ENCODE measurements at places on chromosomes 5 and 9. TPM values are rescaled to one million over a fixed set of nuclear protein-coding genes. Genes with fewer than 3 reads are reported as not detected.

GRCh38 chr5:55923865-55924500 is 70.8 kb downstream of the IL6ST start:
- no peak for DNase-seq

Gene PCDHGC5
- not detected for total RNA-seq

DNA sequence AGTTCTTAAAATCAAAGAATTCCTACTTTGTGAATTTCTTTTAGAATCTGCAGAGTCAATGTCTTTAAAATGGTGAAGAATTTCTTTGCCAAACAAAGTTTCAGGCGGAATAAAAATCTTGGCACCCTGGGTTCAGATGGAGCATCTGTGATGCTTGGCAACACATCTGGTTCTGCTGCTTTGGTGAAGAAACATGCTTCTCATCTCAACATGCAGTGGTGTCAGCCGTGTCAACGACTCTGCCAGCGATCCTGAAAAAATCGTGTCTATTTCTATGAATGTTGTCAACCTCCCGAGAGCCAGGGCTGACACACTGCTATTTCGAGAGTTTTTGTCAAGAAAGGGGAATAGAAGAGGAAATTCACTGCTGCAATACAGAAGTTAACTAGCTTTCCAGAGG is 151.5 kb downstream of the SLF1 start:
- DNase-seq, result no peak

DNA sequence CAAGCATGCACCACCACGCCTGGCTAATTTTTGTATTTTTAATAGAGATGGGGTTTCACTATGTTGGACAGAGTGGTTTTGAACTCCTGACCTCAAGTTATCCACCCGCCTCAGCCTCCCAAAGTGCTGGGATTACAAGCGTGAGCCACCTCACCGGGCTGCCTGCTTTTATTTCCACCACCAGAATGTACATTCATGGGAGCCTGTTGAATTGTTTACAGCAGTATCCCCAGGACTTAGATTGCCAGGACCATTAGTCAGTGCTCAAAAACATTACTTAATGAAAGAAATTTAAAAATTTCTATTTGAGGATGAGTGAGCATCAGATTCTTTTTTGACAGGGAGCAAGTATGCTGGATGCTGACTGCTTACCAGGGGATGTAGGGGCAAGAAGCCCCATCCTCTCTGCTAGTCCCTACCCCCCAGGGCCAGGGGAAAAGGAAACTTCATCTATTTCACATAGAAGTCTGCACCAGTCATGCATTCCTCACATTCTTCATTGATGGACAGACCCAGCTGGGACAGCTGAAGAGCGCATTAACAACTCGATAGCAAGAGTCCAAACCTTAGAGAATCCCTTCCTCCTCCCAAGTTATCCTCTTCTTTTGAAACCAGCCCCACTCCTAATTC is 10.3 kb upstream of the RGMB start:
- no peak for DNase-seq

Gene PCDHB12
- total RNA-seq, result not detected

- no peak for DNase-seq
Measured at GRCh38 chr9:12631866-12632265, 61.3 kb upstream of the TYRP1 start.

GRCh38 chr5:90911169-90911568 is 352.6 kb downstream of the ADGRV1 start:
- no peak for DNase-seq

DNA sequence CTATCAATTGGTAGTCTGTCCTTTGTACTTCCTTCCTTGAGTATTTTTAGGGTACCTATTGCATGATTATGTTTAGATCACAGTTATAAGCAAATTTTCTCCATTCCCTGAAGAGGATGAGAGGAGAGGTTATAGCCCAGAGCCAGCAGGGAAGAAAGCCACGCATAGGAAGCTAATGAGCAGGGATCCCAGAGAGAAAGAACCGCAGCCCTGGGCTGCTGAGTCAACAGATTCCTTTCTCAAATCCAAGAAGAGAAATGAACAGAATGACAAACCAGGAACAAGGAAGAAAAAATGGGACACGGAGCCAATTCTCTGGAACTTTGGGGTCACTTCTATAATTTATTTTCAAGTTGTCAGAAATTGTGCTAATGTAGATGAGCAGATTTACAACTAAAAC is 284.5 kb downstream of the RFX3 start:
- DNase-seq, result no peak

- DNase-seq, result no peak
Measured at GRCh38 chr5:2704806-2705645, 46.5 kb downstream of the IRX2 start.

Data from activated CD4-positive, alpha-beta memory T cell treated with anti-CD3 and anti-CD28 coated beads, Interleukin-2, amount 10 ng/mL, durations not matched to agents 7 days and 5 days (primary cell).